ENCODE measurements at places on chromosomes 11 and 22.
A peak's percentile ranks its signal among the peaks of the same experiment; 100 is the strongest.

DNA sequence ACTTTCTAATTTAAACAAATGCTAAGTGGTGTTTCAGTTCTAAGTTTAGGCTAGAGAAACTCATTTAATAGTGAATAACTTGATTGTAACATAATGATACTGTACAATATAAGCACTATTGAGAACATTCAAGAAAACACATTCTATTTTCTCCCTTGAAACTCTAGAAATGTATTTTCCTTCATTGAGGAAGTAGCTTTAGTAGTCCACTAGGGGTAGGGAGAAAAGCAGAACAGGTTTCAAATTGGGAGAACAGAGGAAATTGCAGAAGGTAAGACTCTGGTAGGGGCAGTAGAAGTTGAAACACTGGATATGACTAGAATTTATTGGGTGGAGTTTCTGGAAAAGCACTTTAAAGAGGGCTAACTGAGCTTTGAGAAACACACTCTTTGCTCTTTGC lies 31.6 kb upstream of the MPPED2 start:
- no peak for DNase-seq

DNA sequence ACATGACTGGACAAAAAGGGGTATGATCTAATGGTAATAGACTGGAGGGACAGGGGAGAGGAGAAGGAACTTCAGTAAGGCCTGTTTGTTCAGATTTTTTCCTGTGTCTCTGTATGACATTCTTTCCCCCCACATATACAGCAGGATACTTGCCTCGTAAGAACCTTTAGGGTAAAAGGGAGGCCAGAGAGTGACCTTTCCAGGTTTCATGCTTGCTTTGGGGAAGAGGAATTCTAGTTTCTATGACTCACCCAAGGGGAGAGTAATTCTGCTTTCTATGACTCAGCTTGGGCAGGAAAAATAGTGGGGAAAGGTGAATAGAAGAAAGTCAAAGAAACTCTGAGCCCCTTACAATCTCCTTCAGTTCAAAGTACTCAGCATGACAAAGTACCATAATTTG lies 457.0 kb downstream of the DLG2 start:
- DNase-seq = peak; percentile 23

DNA sequence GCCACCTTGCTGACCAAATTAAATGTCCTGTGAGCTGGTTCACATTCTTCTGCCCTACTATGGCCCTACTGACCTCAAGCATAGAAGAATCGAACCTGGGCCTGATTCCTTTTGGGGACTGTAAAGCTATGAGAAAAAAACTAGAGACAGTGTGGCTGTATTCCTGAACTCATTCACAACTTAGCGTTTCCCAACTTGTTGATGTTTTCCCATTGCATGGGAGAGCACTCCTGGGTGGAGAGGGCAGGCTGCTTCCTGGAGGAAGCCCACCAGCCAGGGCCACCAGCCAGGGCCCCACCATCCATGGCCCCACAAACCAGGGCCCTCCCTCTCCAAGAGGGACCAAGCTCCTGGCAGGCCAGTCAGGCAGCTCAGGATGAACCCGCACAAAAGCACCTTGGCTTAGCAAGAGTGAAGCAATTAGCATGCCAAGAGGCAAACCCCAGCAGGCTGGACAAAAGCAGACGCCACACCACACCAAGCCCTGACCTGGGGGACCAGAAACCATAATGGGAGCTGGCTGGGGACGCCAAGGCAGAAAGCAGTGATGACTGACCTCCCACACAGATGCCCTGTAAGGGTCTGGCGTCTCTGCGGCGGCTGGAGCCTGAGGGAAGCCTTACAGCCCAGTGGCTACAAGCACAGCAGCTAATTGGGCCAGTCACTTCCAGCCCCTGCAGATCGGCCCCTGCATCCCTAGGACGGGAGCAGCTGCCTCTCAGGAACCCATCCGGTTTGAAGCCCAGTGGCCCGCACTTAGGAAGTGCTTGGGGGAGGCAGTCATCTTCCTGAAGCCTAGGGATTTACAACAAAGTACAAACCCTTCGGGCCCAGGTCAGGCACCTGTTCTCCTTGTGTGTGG lies 2.1 kb downstream of the CERK start:
- no peak for DNase-seq

DNA sequence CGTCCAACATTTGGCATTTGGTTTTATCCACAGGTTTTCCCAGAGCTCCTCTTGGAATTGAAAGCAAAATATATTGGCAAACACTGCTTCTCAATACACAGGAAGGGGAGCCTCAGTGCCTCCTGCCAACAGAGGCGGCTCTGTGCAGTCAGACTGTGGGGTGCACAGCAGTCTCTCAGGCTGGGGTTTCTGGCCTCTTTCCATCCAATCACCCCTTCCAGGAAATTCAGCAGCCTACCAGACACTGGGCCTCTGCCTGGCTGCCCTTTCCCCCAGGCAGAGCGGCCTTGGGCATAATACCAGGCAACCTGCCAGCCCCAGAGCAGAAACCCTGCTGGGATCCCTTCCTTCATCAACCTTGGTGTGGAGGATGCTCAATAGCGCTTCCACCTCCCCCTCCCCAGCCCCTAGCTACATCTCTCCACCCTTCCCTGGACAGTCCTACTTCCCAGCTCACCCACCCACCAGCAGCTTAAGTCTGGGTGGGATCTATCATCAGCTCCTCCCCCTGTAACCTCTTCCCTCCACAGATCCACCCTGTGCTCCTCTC lies 17.8 kb upstream of the RAPSN start:
- DNase-seq = no peak

DNA sequence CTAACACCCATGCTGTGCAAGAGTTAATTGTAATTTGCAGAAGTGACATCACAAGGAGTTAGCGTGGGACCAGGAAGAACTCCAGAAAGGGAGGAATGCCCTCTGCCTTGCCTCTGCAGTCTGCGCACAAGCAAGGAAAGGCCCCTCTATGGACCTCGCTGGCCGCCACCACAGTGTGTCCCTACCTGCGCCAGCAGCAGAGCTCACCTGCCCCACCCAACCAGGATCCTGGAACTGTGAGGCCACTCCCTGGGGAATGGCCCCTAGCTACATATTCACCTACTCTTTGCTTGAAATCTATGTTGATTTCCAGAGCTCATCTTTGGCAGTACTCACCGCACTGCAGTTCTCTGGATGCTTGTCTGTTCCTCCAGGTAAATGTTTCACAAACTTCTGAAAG lies 72.0 kb upstream of the MTNR1B start:
- no peak for DNase-seq

- no peak for DNase-seq
These were observed 515 bp downstream of the CTR9 start for GRCh38 chr11:10751581-10751940.

- no peak for DNase-seq
These were observed 7.7 kb upstream of the SYVN1 start for GRCh38 chr11:65141896-65142494.

- no peak for DNase-seq
These were observed 5.0 kb upstream of the MTNR1B start for GRCh38 chr11:92964471-92964870.

DNA sequence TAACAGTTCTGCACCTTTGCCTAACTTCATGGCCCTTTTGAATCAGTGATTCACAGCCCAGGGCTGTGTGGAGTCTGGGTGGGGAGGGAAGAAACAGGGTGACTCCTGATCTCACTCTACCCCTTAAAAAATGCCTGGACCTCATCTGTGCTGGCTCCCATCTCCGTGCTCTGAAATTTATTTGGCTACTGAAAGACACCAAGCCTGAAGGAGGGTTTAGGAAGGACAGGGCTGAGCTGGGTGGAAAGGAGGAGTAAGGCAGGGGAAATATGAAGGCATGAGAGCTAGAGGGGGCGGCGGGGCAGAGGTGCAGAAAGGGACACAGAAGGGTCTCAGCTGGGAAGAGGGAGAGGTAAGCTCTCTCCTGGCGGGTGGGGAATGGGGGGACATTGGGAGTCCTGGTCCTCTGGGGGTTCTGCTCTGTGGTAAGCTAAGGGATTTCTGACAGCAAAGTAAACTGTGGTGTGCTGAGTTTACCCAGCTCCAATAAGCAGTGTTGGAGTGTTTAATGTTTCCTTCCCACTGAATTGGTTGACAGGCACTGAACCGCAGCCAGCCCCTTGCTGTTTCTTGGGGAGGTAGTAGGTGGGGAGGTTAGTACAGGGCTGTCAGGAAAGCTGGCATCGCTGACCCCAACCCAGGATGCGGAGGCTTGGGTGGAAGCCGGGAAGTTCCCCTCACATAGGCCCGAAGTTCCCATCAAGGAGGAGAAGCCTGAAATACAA lies 71.1 kb downstream of the RPUSD4 start:
- no peak for DNase-seq

DNA sequence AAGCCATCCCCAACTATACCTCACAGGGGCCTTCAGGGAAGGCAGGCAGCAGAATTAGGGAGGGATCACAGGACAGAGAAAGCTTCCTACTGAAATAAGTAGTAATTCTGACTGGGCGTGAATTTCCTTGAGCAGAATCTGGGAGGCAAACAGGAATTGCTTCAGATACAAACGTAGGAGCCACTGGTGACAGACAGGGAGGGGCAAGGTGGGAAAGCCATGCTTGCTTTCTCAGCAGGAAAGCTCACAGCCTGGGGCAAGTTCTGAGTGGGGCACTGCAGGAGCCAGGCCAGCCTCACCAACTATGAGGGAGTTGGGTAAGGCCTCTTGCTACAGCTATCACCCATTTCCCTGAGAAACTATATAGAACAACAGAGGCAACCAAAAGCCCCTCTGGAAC lies 43.6 kb downstream of the ARHGAP32 start:
- no peak for DNase-seq

DNA sequence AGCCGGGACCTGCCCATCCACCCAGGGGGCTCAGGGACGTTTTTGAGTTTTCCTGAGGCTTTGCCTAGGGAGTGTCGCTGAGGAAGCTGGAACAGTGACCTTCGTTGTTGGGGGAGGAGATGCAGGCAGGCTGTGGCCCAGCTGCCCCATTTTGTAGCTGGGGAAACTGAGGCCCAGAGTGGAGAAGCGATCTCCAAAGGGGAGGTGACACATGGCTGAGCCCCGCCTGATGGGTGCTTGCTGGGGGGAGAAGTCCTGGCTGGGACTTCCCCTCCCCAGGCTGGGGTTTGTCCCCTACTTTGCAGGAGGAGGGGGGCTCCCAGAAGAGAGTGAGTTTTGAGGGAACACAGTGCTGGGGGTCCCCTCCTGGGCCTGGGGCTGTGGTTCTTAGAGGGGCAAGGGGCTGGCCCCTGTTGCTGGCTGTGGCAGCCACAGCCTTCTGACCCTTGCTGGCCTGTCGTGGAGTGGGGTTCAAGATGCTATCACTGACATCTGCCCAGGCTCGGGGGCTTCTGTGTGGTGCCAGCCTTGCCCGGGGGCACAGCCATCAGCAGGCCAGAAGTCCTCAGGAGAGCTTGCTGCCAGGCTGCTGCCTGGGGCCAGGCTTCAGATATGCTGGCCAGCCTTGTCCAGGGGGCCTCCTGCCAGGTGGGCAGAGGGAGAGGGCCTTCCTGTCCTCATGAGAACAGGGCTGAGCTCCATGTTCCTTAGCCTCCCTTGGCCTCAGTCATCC lies 21.4 kb downstream of the KCNQ1 start:
- no peak for DNase-seq

DNA sequence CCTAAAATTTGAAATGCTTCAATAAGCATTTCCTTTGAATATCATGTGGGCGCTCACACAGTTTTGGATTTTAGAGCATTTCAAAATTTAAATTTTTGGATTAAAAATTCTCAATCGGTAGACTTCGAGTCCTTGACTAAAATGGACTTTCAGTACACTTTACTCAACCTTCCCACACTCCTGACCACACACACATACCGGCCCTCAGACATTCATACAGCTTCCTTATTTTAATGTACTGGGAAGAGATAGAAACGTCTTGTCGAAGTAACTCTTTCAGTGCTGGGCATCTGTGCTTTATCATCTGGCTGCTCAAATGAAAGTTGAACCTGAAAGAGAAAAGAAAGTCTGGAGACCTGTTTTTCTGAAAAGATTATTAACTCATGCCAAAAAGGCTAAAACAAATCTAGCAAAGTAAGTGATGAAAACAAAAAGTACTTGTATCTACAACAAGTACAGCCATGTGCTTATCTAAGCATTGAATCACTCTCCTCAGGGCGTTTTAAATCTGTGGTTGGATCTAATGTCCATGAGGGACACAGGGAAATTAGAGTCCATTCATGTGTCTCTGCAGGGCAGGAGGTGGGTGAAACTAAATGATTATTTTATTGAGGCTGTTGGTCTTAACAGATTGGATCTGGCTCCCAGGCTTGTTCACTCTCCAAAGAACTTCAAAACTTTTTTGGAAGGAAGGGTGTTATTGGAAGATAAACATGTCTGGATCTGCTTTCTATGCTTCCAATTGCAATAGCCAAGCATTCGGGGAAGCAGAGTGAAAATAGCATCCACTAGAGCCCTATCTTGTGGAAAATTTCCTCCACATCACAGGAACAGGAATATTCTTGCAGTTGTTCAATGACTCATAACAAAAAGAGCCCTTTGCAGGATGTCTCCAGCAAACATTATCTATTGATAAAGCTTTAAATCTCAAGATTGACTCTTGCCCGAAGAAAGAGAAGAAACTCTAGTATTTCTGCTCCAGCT lies 47.0 kb downstream of the CARD18 start:
- no peak for DNase-seq

DNA sequence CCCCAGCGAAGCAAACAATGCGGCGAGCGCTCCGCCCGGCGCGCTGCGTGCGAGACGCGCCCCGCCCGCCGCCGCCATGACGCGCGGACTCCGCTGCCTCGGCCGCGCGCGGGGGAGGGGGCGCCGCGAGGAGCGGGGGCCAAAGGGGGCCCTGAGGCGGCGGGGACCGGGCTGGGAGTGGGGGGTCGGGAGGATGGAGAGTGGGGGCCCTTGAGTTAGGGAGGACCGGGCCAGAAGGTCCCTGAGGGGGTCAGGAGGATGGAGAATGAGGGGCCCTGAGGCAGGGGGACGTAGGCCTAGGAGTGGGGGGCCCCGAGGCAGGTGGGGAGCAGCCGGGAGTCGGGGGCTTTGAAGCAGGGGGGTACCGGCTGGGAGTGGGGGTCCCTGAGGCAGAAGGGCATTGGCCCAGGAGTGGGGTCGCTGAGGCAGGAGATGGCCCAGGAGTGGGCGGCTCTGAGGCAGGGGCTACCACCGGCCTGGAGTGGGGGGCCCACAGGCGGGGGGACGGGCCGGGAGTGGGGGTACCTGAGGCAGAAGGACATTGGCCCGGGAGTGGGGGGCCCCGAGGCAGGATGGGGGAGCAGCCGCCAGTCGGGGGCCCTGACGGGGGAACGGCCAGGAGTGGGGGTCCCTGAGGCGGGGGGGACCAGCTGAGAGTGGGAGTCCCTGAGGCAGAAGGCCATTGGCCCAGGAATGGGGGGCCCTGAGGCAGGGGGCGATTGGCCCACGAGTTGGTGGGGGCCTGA lies at the start of gene BRD1:
BRD1 (minus strand) TSS at position 21 of the 746 bp plus-strand sequence. CDS start 3,556 bp downstream, outside the sequence.
- no peak for DNase-seq

Data from iPS DF 19.7 (cell line).